ENCODE measurements at places on chromosomes 4 and X. TPM values are rescaled to one million over a fixed set of nuclear protein-coding genes. Genes with fewer than 3 reads are reported as not detected.

Gene YY2
- total RNA-seq = 3.5 TPM

DNA sequence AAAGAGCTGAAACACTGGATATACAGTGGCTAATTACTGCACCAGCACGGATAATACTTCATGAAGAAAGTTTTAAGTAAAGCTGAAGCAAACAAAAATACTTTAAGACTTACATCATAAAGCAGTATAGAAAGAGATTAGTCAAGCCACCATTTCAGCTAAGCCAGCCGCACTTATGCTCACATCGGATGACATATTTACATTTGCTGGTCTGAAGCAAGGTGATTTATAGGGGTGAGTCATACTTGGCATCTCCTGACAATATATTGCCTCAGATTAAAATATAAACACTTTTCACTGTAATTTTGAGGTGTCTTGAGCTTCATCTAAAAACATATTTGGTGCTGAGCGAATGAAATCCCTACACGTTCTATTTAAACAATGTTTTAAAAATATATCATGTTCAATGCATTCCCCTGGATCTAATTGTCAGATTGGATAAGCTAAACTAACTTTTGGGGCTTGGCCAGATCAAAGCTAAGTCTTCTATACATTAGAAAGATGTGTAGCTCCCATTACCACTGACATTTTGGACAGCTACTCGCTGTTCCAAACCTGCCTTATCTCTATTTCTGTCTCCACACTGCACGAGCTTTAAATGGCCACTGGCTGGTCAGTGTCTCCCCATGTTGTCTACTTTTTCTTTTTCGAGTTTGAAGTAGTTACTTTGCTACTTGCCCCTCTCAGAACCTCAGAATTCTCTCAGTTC is 103.2 kb downstream of the VCX2 start:
- DNase-seq = no peak

DNA sequence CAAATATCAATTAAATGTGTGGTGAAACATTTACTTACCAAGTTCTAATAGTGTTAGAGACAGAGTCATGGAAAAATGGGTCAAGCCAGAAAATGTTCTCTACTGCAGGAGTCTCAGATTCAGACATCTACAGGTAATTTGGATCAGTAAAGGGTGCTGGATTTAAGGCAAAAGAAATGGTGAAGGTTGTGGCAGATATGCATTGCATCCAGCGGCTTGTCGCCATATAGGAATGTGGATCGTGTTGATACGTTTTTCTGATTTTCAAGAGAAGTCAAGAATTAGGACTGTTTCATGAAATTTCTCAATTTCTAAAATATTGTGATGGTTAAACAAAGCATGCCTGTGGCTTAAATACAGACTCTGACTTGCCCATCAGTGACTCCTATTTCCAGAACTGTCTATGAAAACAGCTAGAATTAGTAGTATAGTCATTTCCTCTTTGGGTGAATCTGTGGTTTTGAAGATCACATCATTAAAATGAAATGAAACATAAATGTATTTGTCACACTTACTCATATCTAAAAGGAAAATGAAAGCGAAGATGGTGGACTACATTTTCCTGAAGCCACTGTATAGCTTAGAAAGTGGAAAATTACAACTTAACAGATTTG is 110.1 kb upstream of the VEGFC start:
- no peak for DNase-seq

DNA sequence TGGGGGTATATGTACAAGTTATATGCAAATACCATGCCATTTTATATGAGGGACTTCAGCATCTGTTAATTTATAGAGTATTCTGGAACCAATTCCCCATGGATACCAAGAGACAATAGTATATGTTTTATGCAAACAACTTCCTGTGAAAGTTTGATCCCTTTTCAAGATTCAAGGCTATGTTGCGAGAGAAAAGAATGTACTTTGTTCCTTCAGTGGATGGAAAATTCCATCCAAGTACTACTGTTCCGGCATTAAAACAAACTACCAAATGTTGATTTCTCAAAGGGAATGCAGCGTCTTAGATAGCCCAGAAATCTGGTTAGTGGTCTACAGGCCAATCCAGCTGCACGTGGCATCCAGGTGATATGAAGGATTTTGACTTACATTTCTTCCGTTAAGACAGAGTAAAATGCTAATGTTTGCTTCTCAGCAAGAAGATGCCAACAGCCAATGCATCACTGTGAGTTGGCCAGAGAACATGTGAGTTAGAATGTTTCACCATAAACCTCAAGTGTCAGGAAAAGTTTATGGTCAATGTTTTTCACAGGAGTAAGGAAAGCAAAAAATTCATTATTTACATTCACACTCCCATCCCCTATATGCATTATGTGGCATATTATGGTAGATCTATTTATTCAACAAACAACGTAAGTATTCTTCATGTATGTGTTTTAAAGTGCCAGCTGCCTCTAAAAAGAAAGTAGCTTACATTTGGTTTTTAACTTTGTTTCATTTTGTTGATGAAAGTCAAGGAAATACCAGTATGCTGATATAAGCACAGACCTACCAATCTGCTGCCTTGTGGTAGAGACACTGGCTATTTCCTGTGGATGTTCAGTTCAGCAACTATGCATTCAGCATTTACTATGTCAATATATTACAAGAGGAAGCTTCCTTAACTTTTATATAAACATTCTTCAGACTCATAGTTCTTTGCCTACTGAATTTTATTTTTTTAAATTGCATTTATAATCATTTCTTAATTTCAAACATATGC is 44.4 kb downstream of the METTL14 start:
- DNase-seq = no peak

GRCh38 chr4:102988429-102989020 is 31.0 kb downstream of the SLC9B1 start:
- no peak for DNase-seq

Gene DSPP
- total RNA-seq = not detected

DNA sequence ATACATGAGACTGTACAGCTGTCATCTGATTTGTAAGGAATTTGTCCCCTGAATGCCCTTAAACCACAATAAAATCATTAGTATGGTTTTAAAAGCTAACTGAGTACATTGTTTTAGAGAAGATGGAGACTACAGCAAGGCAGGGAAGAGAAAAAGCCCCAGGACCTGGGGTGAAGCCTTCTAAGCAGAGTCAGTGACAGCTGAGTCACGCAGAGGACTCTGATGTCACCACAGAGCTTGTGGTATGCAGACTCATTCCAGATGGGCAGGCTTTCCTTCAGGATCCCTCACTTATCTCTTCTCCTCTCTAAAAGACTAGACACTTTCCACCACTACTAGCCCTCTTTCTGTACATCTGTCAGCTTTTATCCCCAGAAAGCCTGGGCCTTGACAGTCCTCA is 97.1 kb upstream of the ATOH1 start:
- DNase-seq = no peak

Gene SPANXB1
- not detected for total RNA-seq

- DNase-seq = no peak
These were observed 513.7 kb downstream of the RPA4 start for GRCh38 chrX:97397371-97397770.

DNA sequence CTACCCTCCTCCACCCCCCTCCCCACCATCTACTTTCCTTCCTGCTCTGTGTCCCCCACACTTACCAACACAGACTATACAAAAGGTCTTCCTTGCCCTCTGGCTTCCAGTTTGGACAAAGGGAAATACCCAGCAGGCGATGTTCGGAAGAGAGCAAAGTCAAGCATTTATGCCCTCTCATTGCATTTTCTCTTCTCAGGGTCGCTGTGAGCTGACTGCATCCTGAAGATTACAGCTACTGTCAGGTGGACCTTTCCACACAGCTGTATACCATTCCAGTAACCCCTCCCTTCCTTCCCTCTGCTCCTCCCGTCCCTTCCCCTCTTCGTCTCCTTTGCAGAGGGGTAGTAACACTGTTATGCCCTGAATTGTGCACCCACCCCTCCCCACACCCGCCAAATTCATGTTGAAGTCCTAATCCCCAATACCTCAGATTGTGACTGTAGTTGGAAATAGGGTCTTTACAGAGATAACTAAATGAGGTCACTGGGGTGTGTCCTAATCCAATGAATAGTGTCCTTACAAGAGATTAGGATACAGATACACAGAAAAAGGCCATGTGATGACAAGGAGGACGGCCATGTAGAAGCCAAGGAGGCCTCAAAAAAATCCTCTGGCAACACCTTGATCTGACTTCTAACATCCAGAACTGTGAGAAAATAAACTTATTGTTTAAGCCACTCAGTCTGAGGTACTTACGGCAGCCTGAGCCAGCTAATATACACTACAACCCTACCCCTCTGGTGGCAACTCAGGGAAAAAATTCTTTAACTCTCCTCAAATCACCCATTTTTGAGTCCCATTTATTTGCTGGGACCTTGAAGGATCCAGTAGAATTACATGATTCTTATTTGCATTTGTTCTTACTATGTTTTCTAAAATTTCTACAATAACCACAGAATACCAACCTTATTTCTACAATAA is 11.7 kb downstream of the MORF4L2 start:
- no peak for DNase-seq

Gene RHOXF1
- 1.9 TPM for total RNA-seq

- DNase-seq = no peak
These were observed 460.2 kb upstream of the FAT1 start for GRCh38 chr4:187183826-187184225.

- DNase-seq = no peak
These were observed 2.9 kb upstream of the YTHDC1 start for GRCh38 chr4:68352791-68353190.

Gene MAGEC2
- not detected for total RNA-seq

DNA sequence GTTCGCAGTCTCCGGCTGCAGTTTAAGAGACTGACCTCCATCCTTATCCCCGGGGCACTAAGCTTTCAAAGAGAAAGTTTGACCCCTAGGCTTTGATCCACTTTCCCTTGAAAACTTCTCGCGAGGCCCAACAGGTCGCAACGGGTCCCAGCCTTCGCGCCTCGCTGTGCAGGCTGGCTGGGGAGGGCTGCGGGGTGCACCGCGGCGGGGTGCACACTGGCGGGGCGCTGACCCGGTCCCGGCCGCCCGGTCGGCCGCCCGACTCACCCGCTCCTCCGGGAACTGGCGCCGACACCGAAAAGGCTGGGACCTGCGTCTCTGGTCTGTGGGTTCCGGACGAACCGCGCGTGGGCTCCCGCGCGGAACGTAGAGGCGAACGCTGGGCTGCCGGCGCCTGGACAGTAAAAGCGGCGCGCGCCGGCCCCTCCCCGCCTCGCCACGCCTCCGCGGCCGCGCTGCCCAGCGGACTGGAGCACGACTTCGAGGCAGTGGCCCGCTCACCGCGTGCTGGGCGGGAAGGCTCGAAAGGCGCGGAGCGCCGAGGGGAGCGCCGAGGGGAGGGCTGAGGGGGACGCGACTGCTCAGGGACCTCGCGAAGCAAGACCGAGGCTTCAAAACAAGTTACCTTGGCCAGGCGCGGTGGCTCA is at the start of gene TAF7L:
Gene TAF7L, minus strand, starts transcription at position 378 of the 647 bp plus-strand sequence. CDS start 3,791 bp downstream, outside the sequence.
- DNase-seq = no peak

Gene PLK4
- total RNA-seq = 2.3 TPM

DNA sequence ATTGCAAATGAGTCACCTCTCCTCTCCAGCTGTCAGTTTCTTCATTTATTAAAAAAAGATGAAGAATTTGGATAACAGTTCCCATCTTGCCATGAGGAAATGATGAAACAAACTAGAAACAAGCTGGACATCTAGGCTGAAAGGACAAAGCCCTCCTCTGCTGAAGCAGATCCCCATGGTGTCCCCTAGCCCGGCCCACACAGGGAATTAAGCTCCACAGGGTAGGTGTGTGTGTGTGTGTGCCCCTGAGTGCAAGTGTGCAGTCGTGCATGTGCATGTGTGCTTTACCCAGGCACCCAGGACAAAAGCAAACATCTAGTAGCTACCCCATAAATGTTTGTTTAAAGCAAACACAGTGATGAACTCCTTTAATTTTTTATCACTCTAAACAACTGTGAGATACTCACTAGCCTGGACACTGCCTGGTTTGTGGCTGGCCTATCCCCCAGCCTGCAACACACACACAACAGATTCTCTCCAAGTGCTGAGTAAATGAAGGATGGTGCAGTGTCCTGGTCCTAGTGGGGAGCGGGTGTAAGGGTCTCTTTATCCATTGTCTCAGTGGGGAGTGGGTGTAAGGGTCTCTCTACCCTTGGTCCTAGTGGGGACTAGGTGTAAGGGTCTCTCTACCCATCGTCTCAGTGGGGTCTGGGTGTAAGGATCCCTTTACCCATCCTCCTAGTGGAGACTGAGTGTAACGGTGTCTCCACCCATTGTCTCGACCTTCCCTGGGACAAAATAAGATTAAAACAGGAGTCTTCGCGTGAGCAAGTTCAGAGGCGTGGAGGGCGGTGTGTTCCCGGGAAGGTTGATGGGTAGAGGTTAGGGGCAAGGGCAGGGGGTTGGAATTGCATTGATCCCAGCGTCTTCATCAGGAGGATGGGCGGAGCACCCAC is 688 bp upstream of the EVC start:
- no peak for DNase-seq

Gene MAGEC3
- total RNA-seq = not detected

- no peak for DNase-seq
These were observed 182.8 kb downstream of the LARP7 start for GRCh38 chr4:112819729-112820128.

- DNase-seq = no peak
These were observed 12.8 kb upstream of the GUCY1B1 start for GRCh38 chr4:155745984-155746383.

DNA sequence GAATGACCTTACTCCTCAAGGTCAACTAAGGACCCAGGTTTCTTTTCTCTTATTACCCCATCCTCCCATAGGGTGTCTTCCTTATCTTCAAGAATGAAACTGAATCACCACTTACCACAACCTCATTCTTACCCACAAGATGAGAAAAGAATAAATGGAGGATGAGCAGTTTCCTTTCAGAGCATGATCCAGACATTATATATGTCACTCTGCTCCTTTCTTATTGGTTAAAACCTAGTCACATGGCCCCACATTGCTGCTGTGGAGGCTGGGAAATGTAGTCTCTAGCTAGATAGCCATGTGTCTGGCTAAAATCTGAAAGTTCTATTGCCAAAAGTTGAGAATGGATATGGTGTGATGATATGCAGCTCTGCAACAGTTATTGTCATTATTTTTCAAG is 62.4 kb upstream of the RAI2 start:
- DNase-seq = no peak

GRCh38 chr4:123351713-123352112 is 44.9 kb upstream of the SPRY1 start:
- DNase-seq = no peak

Gene TRIM60
- total RNA-seq = not detected

Gene IL1RAPL2
- total RNA-seq = 0.66 TPM

- no peak for DNase-seq
These were observed 104.7 kb downstream of the MGST2 start for GRCh38 chr4:139770361-139770760.

Gene USP17L20
- not detected for total RNA-seq

DNA sequence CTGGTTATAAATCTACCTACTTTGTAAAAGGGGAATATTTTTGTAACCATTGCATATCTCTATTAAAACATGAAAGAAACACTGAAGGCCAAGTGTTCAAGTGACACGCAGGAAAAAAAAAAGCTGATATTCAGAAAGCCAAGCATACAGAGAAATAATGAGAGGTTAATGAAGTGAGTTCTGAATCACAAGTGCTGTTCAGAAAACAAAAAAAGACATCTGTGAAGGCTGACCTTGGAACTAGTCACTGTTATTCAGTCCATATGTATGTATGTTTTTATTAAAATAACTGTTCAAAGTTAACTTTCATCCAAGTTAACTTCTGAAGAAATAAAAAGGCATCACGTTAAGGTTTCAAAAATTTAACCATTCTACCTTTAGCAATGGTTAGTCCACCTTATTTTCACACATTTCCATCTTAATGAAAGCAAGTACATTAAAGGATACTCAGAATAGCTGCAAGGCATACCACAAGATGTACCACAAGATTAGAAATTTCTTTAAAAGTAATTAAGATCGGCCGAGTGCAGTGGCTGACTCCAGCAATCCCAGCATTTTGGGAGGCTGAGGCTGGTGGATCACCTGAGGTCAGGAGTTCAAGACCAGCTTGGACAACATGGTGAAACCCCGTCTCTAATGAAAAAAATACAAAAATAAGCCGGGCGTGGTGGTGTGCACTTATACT is 31.4 kb downstream of the SH3RF1 start:
- DNase-seq = no peak

All from breast epithelium (tissue), 4 donors.